ENCODE measurements at places on chromosomes 6 and 20. TPM values are rescaled to one million over a fixed set of nuclear protein-coding genes. Genes with fewer than 3 reads are reported as not detected.
A peak's percentile ranks its signal among the peaks of the same experiment; 100 is the strongest.

DNA sequence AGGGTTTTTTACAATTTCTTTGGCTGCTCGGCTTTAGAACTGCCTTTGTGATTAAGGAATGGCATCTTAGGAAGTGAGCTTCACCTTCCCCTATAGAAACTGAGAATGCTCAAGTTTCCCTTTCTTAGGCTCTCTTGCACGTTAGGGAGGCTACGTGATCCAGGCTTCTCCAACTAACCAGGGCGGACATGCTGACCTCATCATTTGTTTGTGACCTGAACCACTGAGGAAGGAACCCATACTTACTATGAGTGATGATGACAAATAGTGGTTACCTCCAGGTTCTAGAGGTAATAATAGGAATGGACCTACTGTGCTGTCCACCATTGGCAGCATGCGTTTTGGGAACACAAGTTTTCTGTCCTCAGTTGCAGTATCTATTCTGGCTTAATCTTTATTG is 645.8 kb downstream of the C6orf118 start:
- no peak for DNase-seq

ZNF512B gene
- 8.3 TPM for total RNA-seq

AKAP12 gene
- total RNA-seq: 27.7 TPM

GRCh38 chr6:166423781-166424180 is 41.0 kb upstream of the MPC1 start:
- DNase-seq: no peak

DNA sequence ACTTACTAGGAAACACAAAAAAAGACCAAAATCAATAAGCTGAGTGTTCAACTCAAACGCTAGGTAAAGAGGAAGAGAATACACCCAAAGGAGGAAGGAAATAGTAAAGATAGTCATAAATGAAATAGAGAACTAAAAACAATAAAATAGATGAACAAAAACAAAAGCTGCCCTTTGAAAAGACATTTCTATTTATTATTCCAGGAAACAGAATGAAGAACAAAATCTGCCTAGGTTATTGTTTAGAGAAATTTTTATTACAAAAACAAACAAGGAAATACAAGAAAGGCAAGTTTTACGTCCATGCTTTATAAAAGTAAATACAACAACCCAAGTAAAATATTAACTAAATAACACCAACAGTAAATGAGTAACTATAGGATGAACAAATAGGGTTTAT is 20.1 kb downstream of the HLA-DMB start:
- no peak for DNase-seq

- peak; percentile 30 for DNase-seq
Measured at GRCh38 chr20:19113343-19113930, 99.0 kb upstream of the SLC24A3 start.

- DNase-seq: no peak
Measured at GRCh38 chr6:130593200-130593599, 227.4 kb downstream of the TMEM200A start.

OVOL2 gene
- not detected for total RNA-seq

DNA sequence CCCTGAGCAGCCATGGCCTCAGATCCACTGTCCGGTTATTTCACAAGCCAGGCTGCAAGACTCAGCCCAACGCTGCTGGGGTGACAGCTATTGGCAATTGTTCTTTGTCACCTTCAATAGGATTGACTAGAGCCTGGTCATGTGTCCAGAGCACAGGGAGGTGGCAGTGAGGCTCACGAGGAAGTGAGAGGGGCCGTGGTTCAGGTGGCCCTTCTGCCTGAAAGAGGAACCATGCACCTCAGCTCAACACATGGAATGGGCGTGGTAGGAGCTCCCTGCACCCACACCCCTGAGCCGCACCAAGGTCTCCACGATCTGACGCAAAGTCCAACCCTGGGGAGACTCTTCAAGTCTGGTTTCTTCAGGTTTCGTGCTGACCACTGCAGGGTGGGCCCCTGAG is 184.8 kb upstream of the CDH4 start:
- DNase-seq: no peak

- no peak for DNase-seq
Measured at GRCh38 chr6:80643881-80644280, 537.4 kb downstream of the BCKDHB start.

GRCh38 chr6:121090492-121090891 is 243.8 kb downstream of the TBC1D32 start:
- DNase-seq: no peak

- DNase-seq: no peak
Measured at GRCh38 chr6:129679275-129679674, 30.7 kb downstream of the ARHGAP18 start.

DNA sequence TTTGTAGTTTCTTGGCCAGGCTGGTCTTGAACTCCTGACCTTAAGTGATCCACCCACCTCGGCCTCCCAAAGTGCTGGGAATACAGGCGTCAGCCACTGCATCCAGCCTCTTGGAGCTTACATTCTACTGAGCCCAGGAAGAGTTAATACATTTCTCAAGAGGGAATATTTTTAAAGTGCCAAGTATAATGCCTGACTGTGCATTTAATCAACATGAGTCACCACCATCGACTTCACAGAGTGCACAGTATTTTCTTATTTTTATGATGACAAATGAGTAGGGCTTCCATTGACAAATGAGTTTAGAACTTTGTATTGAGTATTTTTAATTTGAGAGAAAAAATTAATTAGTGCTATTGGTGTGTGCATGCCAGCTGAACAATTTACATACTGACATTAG is 72.2 kb downstream of the SASH1 start:
- no peak for DNase-seq

GRCh38 chr6:149154261-149154821 is 163.2 kb upstream of the TAB2 start:
- DNase-seq: no peak

OR2J3 gene
- not detected for total RNA-seq

SEMG2 gene
- not detected for total RNA-seq

DNA sequence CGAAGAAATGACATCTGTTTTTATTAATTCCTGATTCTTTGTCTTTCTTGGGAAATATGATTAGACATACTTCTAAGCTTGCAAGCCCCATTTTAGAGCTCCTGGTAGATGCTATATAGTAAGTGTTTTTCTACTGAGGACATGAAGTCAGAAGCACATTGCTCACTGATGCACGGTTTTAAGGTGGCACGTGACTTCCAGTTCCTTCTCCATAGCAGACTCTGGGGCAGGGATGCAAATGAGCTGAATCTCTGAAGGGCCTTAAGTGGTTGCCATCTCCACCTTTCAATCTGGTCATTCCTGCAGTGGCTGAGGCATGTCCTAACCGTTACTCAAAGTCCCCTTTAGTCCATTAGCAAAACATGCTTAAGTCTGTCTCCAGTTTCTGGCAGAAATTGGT is 421.2 kb upstream of the HTR1E start:
- no peak for DNase-seq

DNA sequence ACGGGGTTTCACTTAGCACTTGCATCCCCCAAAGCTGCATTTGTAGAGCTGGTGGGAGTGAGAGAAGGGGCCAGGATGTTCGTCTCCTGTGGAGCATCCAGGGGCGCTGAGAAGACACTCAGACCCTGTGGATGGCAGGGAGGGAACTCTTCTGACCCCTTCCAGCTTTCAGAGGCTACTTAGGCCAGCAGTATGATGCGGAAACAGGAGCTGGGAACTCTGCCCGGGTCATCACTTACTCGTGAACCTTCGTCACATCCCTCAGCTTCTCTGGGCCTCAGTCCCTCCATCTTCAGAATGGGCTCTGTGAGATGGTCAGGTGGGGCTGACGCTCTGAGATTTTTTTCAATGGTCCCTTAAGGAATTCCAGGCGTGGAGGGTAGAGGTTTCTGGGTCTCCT is 228.5 kb downstream of the TAF4 start:
- DNase-seq: no peak

DNA sequence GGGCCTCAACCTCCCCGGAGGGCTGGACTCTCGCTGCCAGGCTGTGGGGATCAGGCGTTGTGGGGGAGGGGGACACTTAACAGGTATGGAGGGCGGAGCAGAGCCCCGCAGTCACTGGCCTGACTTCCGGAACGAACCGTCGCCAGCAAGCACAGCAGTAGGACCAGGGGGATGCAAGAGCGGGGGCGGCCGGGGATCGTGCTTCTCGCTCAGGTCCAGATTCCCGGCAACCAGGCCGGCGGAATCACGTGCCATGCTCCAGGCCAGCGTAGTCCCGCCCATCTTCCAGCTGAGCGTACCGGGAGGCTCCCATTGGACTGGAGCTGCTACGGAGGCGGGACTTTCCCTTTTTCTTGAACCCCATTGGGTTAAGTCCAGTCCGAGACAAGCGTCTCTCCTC is 10.0 kb upstream of the POU5F1 start:
- no peak for DNase-seq

GRCh38 chr6:39137245-39137644 is 22.3 kb upstream of the SAYSD1 start:
- DNase-seq: no peak

DNA sequence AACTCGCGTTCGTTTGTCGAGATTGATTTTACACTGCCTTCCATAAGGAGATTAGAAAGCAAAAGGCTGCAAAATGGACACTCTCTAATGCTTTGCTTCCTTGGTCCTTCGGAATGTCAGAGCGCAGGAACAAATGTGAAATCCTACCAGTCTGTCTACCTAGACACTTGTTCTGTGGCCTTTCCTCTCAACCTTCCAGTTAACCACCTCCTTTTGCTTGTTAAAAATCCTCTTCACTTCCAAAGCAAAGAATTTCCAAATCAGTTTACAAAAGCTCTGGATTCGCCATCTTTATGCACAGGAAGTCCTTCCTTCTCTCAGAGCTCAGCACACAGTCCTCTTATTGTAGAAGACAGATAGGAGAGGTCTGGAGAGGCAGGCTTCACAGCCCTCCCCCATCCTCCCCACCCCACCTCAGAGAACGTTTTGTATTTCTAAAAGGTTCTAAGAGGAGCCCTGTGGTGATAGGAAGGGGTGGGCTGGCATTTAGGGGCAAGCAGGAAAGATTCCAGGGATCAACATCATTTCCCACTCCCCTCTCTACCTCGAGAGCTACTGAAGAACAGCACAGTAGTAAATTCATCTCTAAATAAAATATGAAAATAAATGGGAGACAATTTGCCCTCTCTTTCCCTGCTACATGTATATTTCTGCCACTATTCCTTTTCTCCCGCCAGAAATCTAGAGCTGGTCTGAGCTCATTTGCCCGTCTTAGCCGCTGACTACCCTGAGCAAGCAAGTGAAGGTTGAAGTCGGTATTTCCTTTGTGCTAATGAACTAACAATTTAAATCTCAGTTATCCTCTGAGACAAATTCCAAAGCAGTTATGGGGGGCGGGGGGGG is 18.9 kb downstream of the TFAP2A start:
- no peak for DNase-seq

- no peak for DNase-seq
Measured at GRCh38 chr6:56003616-56004015, 128.2 kb upstream of the BMP5 start.

RAD21L1 gene
- not detected for total RNA-seq

DNA sequence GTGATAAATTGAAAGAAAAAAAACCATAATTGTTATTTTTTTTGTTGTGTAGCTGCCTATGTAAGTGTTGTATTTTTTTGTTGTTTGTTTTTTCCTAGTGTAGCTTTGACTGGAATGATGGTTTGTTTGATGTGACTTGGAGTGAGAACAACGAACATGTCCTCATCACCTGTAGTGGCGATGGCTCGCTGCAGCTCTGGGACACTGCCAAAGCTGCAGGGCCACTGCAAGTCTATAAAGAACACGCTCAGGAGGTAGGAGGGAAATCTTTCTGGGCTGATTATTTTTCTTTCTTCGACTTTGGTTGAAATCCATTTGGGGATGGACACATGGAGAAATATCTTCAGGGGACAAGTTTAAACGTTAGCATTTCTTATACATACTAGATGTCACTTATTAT is 3.8 kb downstream of the PEX7 start:
- no peak for DNase-seq

CEP250 gene
- total RNA-seq: 13.0 TPM

CNBD2 gene
- total RNA-seq: 4.0 TPM

DNA sequence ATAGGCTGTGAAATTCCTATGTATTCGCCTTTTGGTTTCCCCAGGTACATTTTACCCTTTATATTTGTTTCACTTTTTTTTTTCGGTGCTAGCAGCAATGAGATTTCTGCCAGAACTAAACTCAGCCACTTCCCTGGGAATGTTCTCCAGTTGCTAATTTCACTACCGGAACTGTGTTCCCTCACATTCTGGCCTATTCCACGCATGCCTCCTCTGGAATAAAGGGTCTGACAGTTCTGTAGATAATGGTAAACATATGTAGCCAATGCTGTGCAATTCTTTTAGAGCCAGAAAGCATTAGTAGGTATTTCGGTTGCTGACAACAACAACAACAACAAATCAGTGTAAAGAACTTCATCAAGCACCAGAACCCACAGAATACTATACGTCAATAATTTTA is 96.1 kb upstream of the TBX18 start:
- DNase-seq: no peak

DNA sequence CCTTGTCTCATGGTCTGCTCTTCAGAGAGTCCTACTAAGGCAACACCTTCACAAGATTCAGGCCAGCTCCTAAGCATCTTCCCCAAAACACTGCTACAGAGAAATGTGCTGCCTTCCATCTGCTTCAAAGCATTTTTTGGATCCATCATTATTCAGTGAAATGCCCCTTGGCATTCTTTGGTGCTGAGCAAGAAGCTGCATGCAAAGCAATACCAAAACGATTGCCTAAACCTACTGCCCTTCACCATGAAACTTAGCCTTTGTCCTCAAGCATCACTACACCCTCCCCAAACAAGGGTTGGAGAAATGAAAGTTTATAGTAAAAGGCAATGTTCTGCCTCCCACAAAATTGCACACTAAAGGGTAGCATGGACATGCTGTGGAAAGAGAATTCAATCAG is 93.5 kb downstream of the SNAP25 start:
- DNase-seq: no peak

DNA sequence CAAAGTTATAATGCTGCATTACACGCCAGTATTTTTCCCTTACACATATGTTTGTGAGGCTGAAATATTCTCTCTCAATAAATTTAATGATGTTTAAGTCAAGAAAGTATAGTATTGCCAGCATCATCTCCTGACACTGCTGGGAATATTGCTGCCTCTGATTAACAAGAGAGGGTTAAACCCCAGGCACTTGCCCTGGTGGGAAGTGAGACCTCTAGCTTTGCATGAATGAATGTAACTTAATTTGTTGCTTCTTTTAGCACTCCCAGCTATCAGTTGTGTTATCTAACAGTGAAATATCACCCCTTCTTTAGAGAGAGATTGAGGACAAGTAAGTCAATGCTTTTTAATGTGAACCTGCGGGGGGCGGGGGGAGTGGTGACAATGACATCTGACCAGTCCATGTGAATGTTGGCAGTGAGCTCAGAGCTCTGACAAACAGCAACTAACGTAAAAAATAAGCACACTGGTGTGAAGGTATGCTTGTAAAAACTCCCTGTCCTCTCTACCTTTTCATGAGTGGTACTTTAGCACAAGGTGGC is 9.8 kb downstream of the FOXA2 start:
- no peak for DNase-seq

DNA sequence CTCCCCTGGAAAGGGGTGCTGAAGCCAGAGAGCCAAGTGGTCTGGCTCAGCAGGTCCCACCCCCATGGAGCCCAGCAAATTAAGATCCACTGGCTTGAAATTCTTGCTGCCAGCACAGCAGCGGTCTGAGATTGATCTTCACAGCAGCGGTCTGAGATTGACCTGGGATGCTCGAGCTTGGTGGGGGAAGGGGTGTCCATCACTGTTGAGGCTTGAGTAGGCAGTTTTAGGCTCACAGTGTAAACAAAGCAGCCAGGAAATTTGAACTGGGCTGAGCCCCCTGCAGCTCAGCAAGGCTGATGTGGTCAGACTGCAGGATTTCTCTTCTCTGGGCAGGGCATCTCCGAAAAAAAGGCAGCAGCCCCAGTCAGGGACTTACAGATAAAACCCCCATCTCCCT is 41.3 kb upstream of the B3GAT2 start:
- DNase-seq: no peak

All from right atrium auricular region (tissue), 2 donors.